ENCODE measurements at places on chromosomes 1 and 21. TPM values are rescaled to one million over a fixed set of nuclear protein-coding genes. Genes with fewer than 3 reads are reported as not detected.

- DNase-seq, result no peak
Observed at GRCh38 chr1:81590171-81590570, 210.6 kb upstream of the ADGRL2 start.

The MYBPH gene
- total RNA-seq, result not detected

The FAM43B gene
- not detected for total RNA-seq

DNA sequence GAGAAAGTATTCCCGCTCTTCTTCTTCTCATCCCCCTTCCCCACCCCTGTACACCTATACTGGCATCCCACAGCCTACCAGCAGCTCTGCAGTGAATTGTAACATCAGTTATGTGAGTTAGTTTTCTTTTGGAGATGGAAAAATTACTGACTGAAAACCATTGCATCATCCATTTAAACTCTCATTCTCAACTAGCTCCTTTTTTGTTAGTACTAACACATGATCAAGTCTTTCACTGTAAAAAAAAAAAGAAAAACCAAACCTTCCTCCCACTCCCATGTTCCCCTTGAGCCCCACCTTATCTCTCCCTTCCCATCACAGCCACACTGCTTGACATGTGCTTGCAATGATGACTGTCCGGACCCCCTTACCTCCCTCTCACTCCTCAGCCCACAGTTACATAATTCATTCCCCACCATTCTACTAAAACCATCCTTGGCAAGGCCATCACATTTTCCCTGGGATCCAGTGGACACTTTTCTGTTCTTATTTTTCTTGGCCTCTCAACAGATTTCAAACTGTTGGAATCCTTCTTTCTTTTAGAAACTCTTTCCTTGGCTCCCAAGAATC, 23.2 kb upstream of the RAVER2 start:
- DNase-seq, result no peak

The TSPAN1 gene
- 0.30 TPM for total RNA-seq

The PIGR gene
- 0.12 TPM for total RNA-seq

The FAM72A gene
- 46.0 TPM for total RNA-seq

GRCh38 chr1:116374353-116375147, 1.5 kb downstream of the ATP1A1 start:
- DNase-seq, result peak; percentile 19

GRCh38 chr1:196538473-196538872, 69.8 kb downstream of the KCNT2 start:
- DNase-seq, result no peak

- no peak for DNase-seq
Observed at GRCh38 chr1:67941155-67941554, 107.9 kb upstream of the GNG12 start.

The GBP5 gene
- 135 TPM for total RNA-seq

Data from activated T-cell treated with anti-CD3 and anti-CD28 coated beads, Interleukin-2, amount 50 U/mL, for 72 hours (primary cell).